SIG-M5 (cell line): ENCODE measurements at places on chromosomes 16 and 17.

DNA sequence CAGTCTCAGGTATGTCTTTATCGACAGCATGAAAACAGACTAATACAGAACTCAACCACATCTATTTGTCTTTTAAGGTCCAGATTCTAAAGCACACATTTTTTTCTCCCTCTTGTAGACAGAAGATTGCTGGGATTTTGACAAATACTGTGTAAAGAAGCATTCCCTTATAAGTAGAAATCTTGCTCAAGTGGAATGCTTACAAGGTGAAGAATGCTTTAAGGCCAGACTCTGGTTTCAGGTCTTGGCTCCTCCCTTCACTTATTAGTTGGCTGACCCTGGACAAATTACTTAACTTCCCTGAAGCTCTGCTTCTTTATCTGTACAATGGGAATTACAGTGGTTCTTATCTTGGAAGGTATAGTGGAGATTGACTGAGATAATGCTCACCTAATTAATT lies 242.3 kb upstream of the IRX5 start:
- DNase-seq = no peak

DNA sequence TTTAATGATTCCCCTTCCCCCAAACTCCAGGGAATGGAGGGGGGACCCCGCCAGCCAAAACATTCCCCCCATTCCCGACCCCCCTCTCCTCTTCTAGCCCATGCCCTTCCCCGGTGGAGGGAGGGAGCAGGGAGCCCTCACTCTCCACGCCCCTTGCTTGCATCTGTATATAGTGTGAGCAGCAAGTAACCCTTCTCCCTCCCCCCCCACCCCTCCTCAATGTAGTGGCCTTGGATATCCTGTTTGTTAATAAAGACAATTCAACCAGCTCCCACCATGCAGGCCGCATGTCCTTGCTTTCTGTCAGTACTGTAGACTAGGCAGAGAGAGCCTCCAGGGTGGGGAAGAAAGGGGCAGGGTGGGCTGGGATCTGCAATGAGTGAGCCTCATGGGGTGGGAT lies 1.6 kb upstream of the C17orf107 start:
- no peak for DNase-seq

DNA sequence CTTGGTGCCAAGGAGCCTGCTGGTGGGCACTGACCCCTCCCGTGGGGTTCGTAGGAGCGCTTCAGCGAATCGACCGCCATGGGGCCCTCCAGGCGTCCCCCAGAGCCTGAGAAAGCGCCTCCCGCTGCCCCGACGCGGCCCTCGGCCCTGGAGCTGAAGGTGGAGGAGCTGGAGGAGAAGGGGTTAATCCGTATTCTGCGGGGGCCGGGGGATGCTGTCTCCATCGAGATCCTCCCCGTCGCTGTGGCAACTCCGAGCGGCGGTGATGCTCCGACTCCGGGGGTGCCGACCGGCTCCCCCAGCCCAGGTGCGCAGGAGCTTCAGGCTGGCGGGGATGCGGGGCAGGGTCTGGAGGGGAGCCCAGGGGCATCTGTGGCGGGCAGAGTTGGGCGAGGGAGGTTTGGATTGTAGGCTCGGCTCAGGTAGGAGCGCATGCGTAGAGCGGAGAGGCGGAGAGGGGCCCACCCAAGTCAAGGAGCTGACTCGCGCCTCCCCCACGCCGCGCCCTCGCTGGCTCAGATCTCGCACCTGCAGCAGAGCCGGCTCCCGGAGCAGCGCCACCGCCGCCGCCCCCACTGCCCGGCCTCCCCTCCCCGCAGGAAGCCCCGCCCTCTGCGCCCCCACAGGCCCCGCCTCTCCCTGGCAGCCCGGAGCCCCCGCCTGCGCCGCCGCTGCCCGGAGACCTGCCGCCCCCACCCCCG lies 19.8 kb downstream of the FMNL1 start:
- DNase-seq = no peak

DNA sequence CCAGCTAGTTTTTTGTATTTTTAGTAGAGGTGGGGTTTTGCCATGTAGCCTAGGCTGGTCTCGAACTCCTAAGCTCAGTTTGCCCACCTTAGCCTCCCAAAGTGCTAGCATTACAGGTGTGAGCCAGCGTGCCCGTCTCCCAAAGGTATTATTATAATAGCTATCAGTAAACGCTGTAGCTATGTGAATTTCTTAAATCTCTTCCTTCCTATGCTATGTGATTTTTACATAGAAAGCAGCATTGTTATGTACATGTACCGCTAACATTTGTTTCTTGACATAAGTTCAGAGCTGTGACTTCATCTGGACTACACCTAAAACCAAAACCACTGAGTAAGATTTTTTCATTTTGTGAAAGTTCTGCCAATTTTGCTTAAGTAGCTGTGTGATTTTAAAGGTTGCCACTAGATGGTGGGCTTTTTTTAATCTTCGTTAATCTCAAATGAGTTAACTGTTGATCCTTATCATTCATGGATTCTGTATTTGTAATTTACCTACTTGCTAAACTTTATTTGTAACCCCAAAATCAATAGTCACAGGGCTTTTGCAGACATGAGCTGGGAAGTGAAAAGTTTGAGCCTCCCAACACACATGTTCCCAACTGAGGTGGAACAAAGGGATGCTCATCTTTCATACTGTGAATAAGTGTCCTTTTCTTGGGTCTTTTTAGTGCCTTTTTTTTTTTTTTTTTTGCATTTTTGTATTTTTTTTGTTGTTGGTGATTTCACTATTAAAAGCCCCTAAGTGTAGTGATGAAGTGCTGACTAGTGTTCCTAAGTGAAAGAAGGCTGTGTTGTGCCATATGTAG lies 21.9 kb downstream of the PRKAR1A start:
- DNase-seq = no peak

DNA sequence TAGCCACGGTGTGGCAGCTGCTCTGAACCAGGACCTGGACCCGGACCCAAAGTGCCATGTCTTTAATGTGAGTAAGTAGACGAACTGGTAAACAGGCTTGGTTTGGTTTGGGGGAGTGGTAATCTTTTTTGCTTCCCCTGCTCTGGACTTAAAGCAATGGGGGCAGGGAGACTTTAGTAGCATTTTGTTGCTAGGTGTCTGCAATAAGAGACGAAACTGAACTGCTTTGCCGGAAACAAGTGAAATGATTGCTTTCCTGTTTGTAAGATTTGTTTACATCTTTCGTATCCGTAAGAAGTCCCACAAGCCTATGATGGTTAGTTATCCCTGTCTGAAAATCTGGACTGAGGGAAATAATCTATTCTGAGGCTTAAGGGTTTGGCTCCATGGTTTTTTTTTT lies 21.5 kb downstream of the PRCD start:
- no peak for DNase-seq

GRCh38 chr16:25636662-25637061 lies 55.1 kb upstream of the HS3ST4 start:
- DNase-seq = no peak

GRCh38 chr17:62637809-62638208 lies 10.3 kb downstream of the MRC2 start:
- no peak for DNase-seq

- DNase-seq = no peak
Measured at GRCh38 chr16:67383284-67383683, 10.0 kb downstream of the TPPP3 start.

- DNase-seq = no peak
Measured at GRCh38 chr17:79023180-79023705, 726 bp upstream of the C1QTNF1 start.

DNA sequence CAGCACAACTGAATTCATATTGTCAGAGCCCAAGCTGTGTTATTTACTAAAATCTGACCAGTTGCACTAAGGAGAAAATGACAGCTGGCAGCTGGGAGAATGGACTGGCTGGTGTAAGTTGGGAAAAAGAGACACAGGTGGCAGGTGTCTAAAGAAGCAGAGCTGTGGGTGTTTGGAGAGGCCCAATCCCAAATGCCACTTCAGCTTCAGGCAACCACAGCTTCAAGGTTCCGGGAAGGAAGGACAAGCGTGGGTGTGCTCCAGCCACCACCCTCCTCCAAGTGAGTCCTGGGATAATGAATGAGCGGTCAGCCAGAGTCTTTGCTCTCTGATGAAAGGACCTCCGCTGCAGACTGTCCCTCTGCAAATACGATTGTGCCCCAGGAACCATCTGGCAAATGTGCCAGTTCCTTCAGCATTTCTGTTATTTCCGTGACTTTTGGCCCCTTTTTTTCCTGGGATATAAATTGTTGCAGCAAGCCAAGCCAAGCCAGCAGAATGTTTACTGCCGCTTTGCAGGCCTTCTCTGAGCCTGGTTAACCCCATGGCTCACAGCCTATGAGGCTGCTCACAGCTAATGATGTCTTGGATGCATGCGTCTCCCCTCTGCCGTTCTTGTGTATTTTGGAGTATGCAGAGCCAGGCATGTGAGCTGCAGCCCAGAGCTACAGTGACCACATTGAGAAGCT lies 9.5 kb upstream of the RHBDL3 start:
- DNase-seq = no peak

GRCh38 chr17:4358154-4358553 lies 8.3 kb downstream of the UBE2G1 start:
- DNase-seq = no peak

- no peak for DNase-seq
Measured at GRCh38 chr16:72409423-72409822, 237.5 kb upstream of the PMFBP1 start.

DNA sequence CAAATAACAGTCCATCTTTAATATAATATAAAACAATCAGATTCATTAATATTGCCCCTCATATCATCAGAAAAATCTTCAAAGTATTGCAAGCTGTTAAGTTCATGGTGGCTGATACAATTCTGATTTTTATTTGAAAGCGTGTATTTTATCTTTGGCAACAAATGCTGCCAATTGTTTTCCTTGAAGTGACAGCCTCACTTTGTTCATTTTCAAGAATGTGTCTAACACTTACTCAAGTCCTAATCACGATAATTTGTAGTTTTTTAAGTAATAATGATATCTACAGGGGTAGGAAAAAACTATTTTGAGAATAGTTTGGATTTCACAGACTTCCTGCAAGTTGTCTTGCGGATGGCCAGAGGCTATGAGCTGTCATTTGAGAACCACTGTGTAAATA lies 75.8 kb downstream of the HS3ST3B1 start:
- no peak for DNase-seq

DNA sequence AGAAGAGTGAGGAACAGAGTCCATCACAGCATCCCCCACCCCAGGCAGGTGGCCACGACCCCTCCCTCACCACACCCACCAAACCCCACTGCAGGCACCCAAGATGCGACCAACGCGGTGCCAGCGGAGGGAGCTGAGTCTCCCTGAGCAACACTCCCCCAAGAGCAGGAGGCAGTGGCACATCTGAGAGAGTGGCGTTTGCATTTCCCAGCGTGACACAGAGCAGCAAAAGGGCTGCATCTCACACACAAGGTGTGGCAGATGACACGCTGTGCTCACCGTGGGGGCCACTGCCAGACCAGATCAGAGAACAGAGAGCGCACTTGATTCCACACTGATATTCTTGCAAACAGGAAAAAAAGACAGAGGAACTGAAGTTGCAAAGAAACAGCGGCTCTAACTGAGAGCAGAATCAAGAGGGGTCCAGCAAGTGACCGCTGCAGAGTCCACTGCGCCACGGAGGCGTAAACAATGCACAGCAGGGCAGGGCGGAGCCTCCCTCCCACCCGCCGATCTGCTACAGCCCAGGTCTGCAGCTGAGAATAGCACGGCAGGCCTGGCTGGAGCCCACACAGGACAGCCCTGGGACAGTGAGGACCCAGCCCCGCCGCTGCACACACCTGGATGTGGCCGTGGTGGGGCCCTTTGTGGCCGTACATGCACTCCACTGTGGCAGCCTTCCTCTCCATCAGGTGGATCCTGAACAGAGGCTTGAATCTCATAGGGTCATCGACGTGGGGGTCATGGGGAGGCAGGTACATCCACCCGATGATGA lies 26.0 kb upstream of the C16orf95 start:
- DNase-seq = no peak

- no peak for DNase-seq
Measured at GRCh38 chr16:78812582-78812981, 713.1 kb downstream of the WWOX start.

GRCh38 chr16:89466920-89467319 lies 23.4 kb downstream of the ANKRD11 start:
- DNase-seq = no peak

- no peak for DNase-seq
Measured at GRCh38 chr17:43327421-43327820, 71.4 kb upstream of the ARL4D start.

GRCh38 chr17:21171309-21171922 lies 42.5 kb downstream of the TMEM11 start:
- no peak for DNase-seq

DNA sequence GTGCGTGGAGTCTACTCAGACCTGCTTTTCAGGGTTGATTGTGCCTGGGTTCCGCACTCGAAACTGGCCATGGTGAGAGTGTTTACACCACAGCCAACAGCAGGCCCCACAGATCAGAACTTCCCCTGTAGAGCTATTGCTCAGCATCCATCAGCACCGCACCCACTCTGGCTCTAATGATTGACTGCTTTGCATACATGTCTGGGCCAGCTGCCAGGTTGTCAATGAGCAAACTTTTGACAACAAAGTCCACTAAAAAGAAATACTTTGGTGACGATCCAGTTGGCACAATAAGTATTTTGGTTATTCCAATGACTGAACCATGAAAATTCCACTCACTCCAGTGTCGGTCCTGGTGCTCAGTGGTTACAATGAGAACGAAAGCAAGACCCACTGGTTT lies 190.7 kb downstream of the FOXL1 start:
- DNase-seq = no peak

DNA sequence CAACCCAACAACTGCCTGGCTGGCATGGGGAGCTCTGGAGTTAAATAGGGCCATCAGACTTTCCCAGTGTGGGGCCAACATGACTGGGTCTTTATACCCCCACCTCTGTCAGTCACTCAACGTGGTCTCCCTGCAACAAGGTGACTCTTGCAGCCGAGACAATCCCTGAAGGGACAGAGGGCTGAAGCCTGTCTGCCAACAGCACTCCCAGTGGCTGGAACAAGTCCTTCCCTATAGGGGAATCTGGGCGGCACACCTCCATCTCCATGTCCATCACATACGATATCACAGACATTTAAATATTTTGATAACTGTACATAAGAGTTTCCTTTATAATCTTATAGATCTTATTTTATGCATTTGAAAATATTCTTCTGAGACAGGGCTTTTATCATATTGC lies 4.8 kb upstream of the MAPT start:
- no peak for DNase-seq
